ENCODE measurements at places on chromosomes 13 and 19. TPM values are rescaled to one million over a fixed set of nuclear protein-coding genes. Genes with fewer than 3 reads are reported as not detected.

The LMTK3 gene
- 12.7 TPM for total RNA-seq

DNA sequence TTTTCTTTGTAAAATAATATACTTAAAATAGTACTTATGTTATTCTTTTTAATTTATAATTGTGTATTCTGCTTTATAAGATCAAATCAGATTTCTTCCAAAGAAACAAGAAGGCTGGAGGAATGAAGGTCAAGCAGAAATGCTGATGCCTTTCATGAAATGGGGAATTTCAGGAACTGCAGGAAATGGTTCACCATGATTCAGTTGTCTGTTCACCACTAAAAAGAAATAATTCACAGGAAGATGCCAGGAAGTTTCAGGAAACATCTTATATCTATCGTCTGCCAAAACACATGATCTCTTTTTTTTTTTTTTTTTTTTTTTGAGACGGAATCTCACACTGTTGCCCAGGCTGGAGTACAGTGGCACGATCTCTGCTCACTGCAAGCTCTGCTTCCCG lies 15.7 kb upstream of the SCEL start:
- H3K4me1 ChIP-seq = peaks cover 7% of the 10 kb centered on the region
- no peak overlapping the region for H3K4me3 ChIP-seq
- no peak for DNase-seq
- no peaks in the 10 kb centered on the region for H3K27me3 ChIP-seq
- no peak overlapping the region for H3K27ac ChIP-seq

- DNase-seq = no peak
- no peaks in the 10 kb centered on the region for H3K4me1 ChIP-seq
- H3K36me3 ChIP-seq = no peaks in the 10 kb centered on the region
- no peaks in the 10 kb centered on the region for H3K27me3 ChIP-seq
- no peak overlapping the region for H3K4me3 ChIP-seq
- H3K27ac ChIP-seq = no peak overlapping the region
Observed at GRCh38 chr13:33401238-33401637, 115.7 kb upstream of the STARD13 start.

- H3K4me1 ChIP-seq = no peaks in the 10 kb centered on the region
- H3K27me3 ChIP-seq = no peaks in the 10 kb centered on the region
- DNase-seq = no peak
- no peaks in the 10 kb centered on the region for H3K36me3 ChIP-seq
- H3K4me3 ChIP-seq = no peak overlapping the region
- no peak overlapping the region for H3K27ac ChIP-seq
Observed at GRCh38 chr13:110856942-110857835, 57.7 kb downstream of the ANKRD10 start.

The AKT2 gene
- total RNA-seq = 200 TPM

The MTUS2 gene
- 9.2 TPM for total RNA-seq

The MAP4K1 gene
- 10.9 TPM for total RNA-seq

- peak overlapping the region; percentile 97 for H3K27ac ChIP-seq
- DNase-seq = no peak
- peaks cover 14% of the 10 kb centered on the region for H3K4me1 ChIP-seq
- peak overlapping the region; percentile 98 for H3K4me3 ChIP-seq
Observed at GRCh38 chr19:19191768-19192077, 229 bp downstream of the BORCS8 start.

The SMAD9 gene
- 10.5 TPM for total RNA-seq

DNA sequence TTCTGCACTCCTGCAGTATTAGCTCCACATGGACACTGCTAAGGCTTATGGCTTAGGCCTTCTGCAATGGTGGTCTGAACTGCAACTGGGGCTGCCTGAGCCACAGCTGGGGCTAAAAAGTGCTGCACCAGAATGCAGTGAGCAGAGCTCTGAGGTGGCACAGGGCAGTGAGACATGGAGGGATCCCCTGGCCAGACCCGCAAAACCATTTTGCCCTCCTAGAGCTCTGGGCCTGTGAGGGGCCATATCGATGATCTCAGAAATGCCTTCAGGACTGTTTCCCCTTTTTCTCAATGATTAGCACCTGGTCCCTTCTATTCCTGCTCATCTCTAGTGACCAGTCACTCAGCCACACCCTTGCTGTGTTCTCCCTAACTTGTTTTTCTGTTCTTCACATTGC lies 397.7 kb downstream of the UQCRFS1 start:
- no peaks in the 10 kb centered on the region for H3K36me3 ChIP-seq
- peaks cover 2% of the 10 kb centered on the region for H3K27me3 ChIP-seq
- H3K4me1 ChIP-seq = no peaks in the 10 kb centered on the region
- H3K27ac ChIP-seq = no peak overlapping the region

DNA sequence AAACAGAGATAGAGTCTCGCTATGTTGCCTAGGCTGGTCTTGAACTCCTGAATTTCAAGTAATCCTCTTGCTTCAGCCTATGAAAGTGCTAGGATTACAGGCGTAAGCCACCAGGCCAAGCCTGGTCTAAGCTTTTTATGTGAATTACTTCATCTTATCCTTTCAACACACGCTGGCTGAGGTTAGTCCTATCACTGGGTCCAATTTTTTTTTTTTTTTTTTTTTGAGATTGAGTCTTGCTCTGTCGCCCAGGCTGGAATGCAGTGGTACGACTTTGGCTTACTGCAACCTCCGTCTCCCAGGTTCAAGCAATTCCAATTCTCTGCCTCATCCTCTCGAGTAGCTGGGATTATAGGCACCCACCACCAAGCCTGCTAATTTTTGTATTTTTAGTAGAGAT lies 10.4 kb downstream of the MYO1F start:
- no peaks in the 10 kb centered on the region for H3K27me3 ChIP-seq
- H3K27ac ChIP-seq = no peak overlapping the region
- H3K36me3 ChIP-seq = no peaks in the 10 kb centered on the region
- H3K4me1 ChIP-seq = no peaks in the 10 kb centered on the region
- DNase-seq = no peak

- no peaks in the 10 kb centered on the region for H3K4me1 ChIP-seq
- no peak for DNase-seq
Observed at GRCh38 chr13:39856714-39857113, 201.3 kb downstream of the COG6 start.

The RNF225 gene
- total RNA-seq = not detected

DNA sequence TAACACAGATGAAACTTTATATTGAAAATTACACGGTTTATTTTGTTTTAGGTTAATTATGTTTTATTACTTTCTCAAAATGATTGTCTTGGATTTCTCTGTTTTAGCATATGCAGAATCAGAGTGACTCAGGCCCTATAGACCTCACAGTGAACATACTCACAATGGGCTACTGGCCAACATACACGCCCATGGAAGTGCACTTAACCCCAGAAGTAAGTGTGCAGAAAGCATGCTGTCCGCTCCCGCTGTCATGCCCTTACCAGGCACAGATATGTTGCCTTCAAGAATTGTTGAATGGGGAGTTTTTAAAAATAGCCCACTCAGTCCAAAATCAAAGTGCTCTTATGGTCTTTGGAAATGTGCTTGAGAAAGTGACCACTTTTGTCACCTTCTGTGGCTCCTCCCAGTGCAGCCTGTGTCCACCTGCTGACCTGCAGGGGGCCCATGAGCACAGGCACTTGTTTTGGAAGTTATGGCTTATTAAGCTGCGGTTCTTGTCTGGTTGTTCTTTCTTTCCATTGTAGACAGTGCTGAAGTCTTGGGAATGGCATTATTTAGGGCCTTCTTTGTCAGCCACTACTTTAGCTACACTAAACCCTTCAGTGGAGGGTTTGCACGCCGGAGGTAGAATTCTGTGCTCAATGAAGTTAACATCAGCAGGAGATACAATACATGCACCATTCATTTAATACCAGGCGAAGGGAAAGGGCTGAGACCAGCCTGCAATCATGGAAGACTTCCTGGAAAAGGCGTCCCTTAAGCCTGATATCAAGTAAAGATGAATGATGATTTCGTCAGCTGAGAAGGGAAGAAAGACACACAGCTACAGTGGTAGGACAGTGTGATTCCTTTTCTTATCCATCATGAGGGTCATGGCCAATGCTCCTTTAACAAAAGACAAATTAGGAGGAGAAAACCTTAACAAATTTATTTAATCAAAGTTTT lies 36.7 kb downstream of the CUL4A start:
- H3K27me3 ChIP-seq = no peaks in the 10 kb centered on the region
- peaks cover 43% of the 10 kb centered on the region for H3K36me3 ChIP-seq
- H3K4me3 ChIP-seq = no peak overlapping the region
- DNase-seq = no peak
- peak overlapping the region; percentile 16 for H3K27ac ChIP-seq

The PINLYP gene
- 7.7 TPM for total RNA-seq

DNA sequence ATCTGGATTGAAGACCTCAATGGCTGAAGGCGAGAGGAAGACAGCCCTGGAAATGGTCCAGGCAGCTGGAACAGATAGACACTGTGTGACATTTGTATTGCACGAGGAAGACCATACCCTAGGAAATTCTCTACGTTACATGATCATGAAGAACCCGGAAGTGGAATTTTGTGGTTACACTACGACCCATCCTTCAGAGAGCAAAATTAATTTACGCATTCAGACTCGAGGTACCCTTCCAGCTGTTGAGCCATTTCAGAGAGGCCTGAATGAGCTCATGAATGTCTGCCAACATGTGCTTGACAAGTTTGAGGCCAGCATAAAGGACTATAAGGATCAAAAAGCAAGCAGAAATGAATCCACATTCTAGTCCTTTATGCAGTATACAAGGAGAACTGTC lies 1.2 kb downstream of the POLR1D start:
- H3K27ac ChIP-seq = peak overlapping the region; percentile 79
- H3K4me3 ChIP-seq = peak overlapping the region; percentile 86
- DNase-seq = no peak
- peaks cover 19% of the 10 kb centered on the region for H3K36me3 ChIP-seq
- H3K4me1 ChIP-seq = peaks cover 52% of the 10 kb centered on the region

The IFNL1 gene
- not detected for total RNA-seq

- H3K36me3 ChIP-seq = peaks cover 6% of the 10 kb centered on the region
- H3K4me1 ChIP-seq = peaks cover 1% of the 10 kb centered on the region
- no peaks in the 10 kb centered on the region for H3K27me3 ChIP-seq
- H3K27ac ChIP-seq = no peak overlapping the region
- no peak for DNase-seq
- H3K4me3 ChIP-seq = no peak overlapping the region
Observed at GRCh38 chr19:11495481-11495880, 10.2 kb downstream of the ZNF653 start.

- no peak overlapping the region for H3K27ac ChIP-seq
- H3K4me1 ChIP-seq = peaks cover 20% of the 10 kb centered on the region
- peaks cover 7% of the 10 kb centered on the region for H3K27me3 ChIP-seq
- no peaks in the 10 kb centered on the region for H3K36me3 ChIP-seq
Observed at GRCh38 chr13:23512762-23513395, 57.3 kb upstream of the TNFRSF19 start.

DNA sequence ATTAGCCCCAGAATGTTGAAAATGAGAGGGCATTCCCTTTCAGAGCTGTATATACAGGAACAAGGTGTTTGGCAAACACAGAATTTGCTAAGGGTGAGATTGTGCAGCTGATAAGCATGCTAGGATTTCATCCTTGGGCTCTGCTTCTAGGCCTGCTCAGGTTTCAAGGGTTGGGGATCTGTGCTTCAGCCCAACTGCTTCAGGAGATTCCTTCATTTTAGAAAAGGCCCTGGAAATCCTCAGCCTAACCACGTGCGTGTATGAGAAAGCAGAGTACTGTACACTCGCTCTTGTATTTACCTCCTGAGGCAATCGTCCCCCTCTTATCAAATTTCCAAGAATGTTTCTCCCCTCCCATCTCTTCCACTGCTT lies 291.6 kb upstream of the ARGLU1 start:
- H3K27me3 ChIP-seq = no peaks in the 10 kb centered on the region
- no peak for DNase-seq
- no peaks in the 10 kb centered on the region for H3K36me3 ChIP-seq
- no peak overlapping the region for H3K4me3 ChIP-seq
- H3K27ac ChIP-seq = no peak overlapping the region
- H3K4me1 ChIP-seq = peaks cover 20% of the 10 kb centered on the region

The DOCK6 gene
- total RNA-seq = 88.0 TPM

Measured in progenitor cell of endocrine pancreas (in vitro differentiated cells).